ENCODE measurements at places on chromosomes 6 and 20. TPM values are rescaled to one million over a fixed set of nuclear protein-coding genes. Genes with fewer than 3 reads are reported as not detected.

DNA sequence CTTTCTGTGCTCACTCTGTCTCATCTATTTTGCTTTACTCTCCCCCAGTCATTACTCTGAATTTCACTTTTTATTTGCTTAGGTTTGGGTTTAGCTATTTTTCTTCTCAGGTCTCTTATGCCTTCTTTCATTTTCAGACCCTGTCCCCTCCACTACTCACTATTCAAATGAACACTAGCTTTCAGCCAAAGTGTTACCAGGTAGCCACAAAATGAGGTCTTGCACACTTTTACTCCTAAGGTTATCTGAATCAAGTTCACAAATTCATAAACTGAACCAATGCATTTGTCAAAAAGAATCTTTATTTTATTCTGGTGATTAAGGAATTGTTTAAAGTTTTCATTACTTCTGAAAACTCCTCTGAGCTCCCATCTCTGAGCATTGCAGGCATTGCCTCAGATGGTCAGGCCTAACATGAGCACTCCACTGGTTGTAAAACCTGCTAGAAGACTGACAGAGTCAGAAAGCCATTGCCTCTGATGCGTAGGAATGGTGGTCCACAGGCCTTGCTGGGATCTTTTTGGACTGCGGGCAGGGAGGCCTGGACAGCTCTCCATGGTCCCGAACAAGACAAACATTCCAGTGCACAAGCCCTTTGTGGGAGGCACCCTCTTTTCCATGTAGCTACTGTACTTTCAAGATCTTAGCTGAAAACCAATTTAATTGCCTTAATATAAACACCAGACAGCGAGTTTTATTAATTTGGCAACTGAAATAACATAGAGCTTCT, 48.5 kb downstream of the FYN start:
- no peak for DNase-seq

GRCh38 chr6:39669207-39669972, 55.8 kb downstream of the KIF6 start:
- DNase-seq = no peak

GRCh38 chr6:14634072-14634471, 516.5 kb downstream of the CD83 start:
- no peak for DNase-seq

- DNase-seq = peak; percentile 20
These were observed 178.8 kb upstream of the BTBD3 start for GRCh38 chr20:11738852-11739251.

DNA sequence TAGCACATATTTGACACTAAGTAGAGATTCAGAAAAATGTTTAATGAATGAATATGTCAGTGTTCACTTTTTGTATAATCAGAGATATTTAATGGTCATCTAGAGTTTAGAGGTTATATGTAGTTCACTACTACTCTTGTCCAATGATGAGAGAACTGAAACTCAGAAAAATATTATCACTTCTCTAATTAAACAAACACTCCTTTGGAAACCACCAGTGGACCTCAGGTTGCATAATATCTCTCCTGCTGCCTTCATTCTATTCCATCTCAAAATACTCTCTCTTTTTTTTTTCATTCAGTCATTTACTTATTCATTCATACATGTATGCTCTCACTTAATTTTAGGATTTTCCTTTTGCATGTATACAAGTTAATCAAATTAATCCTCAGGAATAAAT, 423.1 kb upstream of the RNF217 start:
- DNase-seq = no peak

The RFX6 gene
- not detected for polyA plus RNA-seq

- peak; percentile 36 for DNase-seq
These were observed 36.8 kb upstream of the PRND start for GRCh38 chr20:4684837-4685413.

The MEI4 gene
- not detected for polyA plus RNA-seq

- no peak for DNase-seq
These were observed 330.3 kb downstream of the HTR1B start for GRCh38 chr6:77133031-77133430.

The UNC93A gene
- polyA plus RNA-seq = not detected

DNA sequence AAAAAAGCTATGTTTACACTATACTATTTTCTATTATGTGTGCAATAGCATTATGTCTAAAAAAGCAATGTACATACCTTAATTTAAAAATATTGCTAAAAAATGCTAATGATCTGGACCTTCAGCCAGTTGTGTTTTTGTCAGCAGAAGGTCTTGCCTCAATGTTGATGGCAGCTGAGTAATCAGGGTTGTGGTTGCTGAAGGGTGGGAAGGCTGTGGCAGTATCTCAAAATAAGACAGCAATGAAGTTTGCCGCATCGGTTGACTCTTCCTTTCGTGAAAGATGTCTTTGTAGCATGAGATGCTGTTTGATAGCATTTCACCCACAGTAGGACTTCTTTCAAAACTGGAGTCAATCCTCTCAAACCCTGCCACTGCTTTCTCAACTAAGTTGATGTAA, 134.7 kb upstream of the CDYL start:
- DNase-seq = no peak

The GNAS-AS1 gene
- polyA plus RNA-seq = 0.16 TPM

The TCP11 gene
- polyA plus RNA-seq = not detected

The CALHM5 gene
- polyA plus RNA-seq = 0.10 TPM

- no peak for DNase-seq
These were observed 40.1 kb upstream of the AKIRIN2 start for GRCh38 chr6:87742106-87742505.

- DNase-seq = no peak
These were observed 1719.3 kb downstream of the HACE1 start for GRCh38 chr6:103140308-103141027.

DNA sequence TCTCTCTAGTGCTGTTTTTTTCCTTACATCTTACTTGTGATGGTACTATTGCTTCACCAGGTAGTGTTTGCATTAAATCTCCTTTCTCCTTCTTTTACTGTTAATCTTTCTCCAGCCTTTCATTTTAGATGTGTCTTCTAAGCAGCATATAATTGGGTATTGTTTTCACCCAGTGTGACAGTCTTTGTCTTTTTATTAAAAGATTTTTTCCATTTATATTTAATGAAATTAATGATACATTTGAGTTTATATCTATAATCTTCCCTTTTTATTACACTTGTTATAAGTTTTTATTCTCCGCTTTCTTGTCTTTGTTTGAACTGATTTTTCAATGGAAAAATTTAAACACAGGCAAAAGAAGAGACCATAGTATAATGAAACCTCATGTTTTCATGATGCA, 8.7 kb downstream of the COL20A1 start:
- DNase-seq = no peak
